ENCODE measurements at places on chromosomes 16 and 17.
A peak's percentile ranks its signal among the peaks of the same experiment; 100 is the strongest.

DNA sequence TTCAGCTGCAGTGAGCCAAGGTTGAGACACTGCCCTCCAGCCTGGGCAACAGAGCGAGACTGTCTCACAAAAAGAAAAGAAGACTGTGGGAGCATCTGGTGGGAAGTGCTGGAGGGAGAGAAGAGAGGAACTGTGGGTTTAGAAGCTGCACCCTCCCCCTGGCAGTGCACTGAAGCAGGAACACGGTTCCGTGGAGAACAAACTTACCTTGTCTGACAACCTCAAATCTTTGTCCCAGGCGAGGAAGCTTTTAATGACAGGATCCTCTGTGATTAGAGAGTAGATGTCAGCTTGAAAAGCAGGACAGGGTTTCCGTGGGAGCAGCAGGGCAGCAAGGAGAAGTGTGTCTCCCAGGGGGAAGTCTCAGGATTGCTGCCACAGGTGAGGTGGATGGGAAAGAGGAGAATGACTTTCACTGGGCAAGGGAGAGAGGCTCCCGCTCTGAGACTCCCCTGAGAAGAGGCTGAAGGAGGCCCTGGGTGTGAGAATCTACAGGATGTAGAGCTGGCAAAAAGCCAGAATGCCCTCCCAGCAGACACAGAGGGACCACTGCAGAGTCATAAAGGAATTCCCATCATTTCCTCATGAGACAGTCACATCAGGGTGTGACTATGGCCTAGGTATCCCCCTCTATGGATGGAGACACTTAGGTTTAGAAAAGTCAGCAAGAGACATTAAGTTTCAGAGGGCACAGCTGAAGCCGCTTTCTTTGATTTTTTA is 22.9 kb downstream of the PRR11 start:
- DNase-seq: no peak

DNA sequence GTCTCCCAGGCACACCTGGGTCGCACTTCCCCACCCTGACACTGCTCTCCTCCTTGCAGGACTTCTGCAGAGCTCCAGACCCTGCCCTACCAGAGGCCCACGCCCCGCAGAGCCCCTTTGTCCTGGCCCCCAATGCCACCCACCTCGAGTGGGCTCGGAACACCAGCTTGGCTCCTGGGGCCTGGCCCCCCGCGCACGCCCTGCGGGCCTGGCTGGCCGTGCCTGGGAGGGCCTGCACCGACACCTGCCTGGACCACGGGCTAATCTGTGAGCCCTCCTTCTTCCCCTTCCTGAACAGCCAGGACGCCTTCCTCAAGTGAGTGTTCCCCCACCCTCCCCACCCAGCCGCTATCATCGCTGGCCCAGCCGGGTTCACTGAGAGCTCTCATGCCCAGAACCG is 79.6 kb downstream of the MGAT5B start:
- DNase-seq: no peak

DNA sequence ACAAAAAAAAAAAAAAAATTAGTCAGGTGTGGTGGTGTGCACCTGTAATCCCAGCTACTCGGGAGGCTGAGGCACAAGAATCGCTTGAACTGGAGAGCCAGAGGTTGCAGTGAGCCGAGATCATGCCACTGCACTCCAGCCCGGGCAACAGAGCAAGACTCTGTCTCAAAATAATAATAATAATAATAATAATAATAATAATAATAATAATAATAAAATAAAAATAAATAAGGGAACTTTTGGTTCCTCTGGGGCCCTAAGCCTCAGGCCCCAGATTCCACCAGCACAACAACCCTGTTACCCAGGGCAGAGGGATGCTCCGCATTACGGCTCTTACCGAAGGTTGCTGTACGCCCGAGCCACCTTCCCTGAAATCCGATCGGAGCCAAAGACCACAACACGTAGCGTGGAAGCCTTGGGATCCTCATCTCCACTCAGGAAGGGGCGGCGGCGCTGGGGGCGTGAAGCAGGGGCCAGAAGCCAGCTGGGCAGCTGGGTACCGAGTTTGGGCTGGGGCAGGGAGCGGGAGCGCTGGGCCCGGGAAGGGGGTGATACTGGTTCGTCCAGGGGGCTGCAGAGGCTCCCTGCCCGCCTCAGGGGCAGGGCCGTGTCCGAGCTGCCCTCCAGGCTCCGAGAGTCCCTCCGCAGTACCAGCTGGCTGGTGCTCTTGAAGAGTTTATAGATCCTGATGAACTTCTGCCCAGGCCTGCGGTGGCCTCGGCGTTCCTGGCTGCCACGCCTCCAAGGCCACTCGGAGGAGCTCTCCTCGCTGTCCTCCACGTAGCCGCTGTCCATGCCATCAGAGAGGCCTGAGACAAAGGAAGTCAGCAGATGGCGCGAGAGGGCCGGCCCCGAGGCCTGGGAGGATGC is 20.6 kb upstream of the PIK3R6 start:
- DNase-seq: peak; percentile 45

GRCh38 chr16:25395528-25395927 is 137.9 kb upstream of the ZKSCAN2 start:
- DNase-seq: no peak

- no peak for DNase-seq
Observed at GRCh38 chr16:11224096-11224893, 31.7 kb downstream of the SOCS1 start.

DNA sequence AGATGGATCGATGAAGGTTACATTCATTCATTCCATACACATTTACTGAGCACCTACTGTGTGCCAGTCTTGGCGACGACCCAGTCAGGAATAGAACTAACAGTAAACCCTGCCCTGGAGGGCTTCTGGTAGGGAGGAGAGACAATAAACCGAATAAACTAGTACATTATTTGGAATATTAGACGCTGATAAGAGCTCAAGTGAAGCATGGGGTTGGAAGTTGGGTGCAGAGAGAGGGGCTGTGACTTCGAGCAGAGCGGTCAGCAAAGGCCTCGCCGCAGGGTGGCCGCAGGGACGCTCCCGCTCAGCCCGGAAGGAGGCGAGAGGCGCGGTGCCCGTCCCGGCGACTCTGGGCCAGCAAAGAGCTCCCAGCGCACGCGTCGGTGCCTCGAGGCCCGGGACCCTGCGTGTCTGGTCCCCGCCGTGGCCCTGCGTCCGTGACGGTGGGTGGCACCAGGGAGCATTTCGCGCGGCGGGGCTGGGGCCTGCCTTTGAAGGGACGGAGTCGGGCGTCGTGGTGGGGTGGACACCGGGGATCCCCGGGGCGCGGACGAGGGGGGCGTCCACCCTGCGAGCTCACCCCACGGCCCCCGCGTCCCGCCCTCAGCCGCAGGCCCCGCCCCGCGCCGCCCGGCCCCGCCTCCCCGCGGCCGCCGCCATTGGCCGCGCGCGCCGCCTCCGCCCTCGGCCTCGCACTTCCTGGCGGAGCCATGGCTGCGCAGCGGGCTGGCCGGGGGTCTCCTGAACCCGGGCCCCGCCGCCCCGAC is at the start of gene KLHL36:
Gene KLHL36 (plus strand): TSS at position 684 of the 767 bp plus-strand sequence. CDS start 2,357 bp downstream, outside the sequence.
- peak; percentile 74 for DNase-seq

GRCh38 chr17:38740806-38741205 is 7.3 kb downstream of the PCGF2 start:
- no peak for DNase-seq

GRCh38 chr16:75908331-75909117 is 182.2 kb upstream of the CPHXL start:
- peak; percentile 46 for DNase-seq

GRCh38 chr16:4692460-4693295 is 684 bp upstream of the NUDT16L1 start:
- DNase-seq: no peak

- no peak for DNase-seq
Observed at GRCh38 chr17:6082335-6082734, 12.2 kb downstream of the WSCD1 start.

DNA sequence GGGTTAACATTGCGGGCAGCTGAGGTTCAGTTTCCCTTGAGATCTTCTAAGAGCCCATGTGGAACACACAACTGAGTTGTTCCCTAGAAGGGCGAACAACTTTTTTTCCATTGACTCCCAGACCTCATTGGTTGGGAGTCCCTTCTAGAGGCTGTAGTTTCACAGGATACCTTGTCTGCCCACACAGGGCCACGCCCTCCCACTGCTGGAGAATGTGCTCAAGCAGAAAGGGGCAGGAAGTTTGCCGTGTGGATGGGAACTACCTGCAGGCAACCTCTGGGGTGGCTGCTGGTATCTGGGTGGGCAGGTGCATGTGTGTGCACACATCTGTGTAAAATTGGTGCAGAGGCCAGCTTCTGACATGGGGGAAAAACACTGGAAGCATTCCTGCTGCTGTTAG is 178.8 kb upstream of the PSMD7 start:
- DNase-seq: no peak

- DNase-seq: no peak
Observed at GRCh38 chr17:74160656-74161502, 42.6 kb upstream of the RPL38 start.

All from left hindlimb (tissue), 1 donor.